ENCODE measurements at places on chromosomes 5 and 9. TPM values are rescaled to one million over a fixed set of nuclear protein-coding genes. Genes with fewer than 3 reads are reported as not detected.

- no peak for ATAC-seq
Measured at GRCh38 chr9:95927271-95928004, 51.9 kb downstream of the ERCC6L2 start.

DNA sequence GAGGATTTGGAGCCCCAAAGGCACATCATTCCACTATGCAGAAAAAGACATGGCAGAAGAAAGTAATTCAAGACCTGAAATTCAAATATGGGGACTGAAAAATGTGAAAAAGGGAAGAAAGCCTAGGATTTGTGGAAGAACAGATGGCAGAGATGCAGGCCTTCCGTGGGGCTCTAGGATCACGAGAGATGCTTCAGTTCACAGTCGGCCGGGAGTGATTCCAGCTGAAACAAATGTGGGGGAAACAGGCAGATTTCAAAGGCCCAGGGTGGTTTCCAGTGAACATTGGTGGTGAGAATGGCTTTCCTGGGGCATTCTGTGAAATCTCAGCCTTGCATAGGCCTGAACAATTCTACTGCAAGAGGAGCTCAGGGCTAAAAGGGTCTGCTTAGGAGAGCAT, 34.6 kb upstream of the ZFR start:
- no peak for ATAC-seq

Gene FGD3
- 10.6 TPM for total RNA-seq

GRCh38 chr9:109401169-109401989, 80.5 kb upstream of the EPB41L4B start:
- peak; percentile 55 for ATAC-seq

Gene CSNK1A1
- 223 TPM for total RNA-seq

All from motor neuron (in vitro differentiated cells).